ENCODE measurements at places on chromosomes 3 and 15.

GRCh38 chr15:92071045-92071634, 217.6 kb downstream of the SLCO3A1 start:
- DNase-seq, result no peak

- peak; percentile 11 for DNase-seq
Observed at GRCh38 chr3:47482366-47482765, 6.6 kb upstream of the SCAP start.

DNA sequence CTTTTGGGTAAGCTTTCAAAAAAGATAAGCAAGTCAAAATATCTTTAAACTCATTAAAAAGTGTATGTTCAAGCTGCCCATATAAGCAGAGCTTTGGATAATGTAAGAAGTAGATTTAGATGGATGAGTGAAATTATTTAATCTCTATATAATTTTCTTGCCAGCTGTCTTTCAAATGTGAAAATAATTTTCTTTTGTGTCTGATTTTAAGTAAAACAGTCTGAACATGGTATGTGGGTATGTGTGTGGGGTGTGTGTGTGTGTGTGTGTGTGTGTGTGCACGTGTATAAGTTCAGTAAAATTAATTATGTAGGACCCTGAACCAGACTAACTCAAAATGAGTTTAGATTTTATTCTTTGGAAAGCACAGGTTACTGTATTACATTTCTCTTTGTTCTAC, 155.2 kb upstream of the CGNL1 start:
- DNase-seq, result no peak

GRCh38 chr15:69523010-69524001, 70.7 kb downstream of the RPLP1 start:
- peak; percentile 91 for DNase-seq

DNA sequence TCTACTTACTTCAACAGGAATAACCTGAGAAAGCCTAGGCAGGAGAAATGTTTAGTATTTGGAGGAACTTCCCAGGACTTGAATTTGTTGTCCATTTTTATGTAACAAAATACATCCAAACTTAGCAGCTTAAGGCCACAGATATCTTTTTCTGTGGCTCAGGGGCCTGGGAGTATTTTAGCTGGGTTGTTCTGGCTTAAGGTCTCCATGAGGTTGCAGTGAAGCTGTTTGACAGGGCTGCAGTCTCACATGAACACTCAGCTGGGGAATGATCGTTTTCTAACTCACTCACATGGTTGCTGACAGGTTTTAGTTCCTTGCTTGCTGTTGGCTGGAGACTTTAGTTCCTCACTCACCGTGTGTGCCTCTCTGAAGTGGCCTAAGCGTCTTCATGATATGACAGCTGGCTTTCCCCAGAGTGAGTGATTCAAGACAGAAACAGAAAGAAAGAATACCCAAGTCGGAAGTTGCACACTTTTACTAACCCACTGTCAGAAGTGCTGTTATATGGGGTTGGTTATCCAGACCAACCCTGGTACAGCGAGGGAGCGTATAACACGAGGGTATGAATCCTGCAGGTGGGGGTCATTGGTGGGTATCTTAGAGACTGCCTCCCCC, 229.7 kb upstream of the TBL1XR1 start:
- DNase-seq, result no peak

DNA sequence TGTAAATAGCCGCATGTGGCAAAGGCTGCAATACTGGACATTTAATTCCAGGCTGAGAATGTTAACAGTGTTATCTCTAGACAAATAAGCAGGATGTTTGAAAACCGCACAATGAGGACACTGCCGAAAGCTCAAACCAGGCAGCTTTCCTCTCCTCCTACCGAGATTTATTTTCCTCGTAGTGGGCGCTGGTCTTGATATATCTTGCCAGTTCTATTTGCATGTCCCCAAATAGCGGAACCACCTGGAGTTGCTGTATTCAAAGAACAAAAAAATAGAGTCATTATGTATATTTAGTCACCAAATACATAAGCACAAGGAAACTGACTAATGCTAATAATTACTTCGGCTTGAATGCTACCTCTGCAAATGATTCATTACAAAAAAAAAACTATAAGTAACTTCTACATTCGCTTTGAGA, 46.5 kb downstream of the CYFIP1 start:
- DNase-seq, result no peak

GRCh38 chr3:112187300-112187699, 54.3 kb upstream of the GCSAM start:
- DNase-seq, result no peak

- no peak for DNase-seq
Observed at GRCh38 chr15:67738056-67738455, 87.3 kb upstream of the SKOR1 start.

GRCh38 chr3:192830291-192831110, 87.2 kb downstream of the MB21D2 start:
- no peak for DNase-seq

DNA sequence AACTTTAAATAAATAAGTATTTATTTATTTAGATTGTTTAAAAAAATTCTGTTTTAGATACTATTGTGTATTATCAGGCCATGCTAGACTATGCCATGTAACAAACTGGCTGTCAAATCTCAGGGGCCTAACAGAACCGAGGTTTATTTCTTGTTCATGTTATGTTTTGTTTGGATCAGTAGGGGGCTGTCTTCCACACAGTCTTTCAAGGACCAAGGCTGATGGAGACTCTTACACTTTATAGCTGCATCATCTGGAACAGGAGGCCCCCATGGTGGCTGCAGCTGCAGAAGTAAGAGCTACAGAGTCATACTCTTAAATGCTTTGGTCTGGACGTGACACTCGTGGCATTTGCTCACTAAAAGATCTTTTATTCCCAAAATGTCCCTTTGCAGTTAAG, 33.0 kb upstream of the ARL14 start:
- DNase-seq, result no peak

DNA sequence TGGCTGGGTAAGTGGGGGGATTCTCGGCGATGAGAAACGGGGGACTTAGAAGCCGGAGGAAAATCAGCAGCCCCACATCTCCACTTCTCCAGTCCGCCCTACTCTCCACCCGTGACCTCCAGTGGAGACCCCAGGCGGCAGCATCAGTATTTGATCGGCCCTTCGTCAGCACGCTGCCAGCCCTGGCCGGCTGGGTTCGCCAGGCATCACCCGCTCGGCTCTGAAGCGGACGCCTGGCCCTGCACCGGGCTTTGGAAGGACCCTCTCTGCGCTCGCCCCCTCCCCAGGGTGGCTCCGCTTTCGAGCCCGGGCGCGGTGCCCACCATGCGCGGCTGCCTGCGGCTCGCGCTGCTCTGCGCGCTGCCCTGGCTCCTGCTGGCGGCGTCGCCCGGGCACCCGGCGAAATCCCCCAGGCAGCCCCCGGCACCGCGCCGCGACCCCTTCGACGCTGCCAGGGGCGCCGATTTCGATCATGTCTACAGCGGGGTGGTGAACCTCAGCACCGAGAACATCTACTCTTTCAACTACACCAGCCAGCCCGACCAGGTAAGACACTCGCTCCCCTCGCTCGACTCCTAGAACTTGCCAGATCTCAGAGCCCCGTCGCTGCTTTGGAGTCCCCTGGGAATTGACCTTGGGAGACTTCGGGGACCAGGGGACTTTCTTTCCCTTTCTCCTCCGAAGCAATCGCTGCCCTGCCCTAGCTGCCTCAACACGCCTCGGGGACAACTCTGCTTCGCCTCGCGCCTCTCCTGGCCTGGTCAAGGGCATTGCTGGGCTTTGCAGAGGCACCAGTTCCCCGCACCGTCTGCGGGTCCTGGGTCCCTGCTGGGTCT, 561 bp downstream of the SIDT1 start:
- DNase-seq, result peak; percentile 58

GRCh38 chr3:59563966-59564365, 514.1 kb upstream of the CFAP20DC start:
- no peak for DNase-seq

DNA sequence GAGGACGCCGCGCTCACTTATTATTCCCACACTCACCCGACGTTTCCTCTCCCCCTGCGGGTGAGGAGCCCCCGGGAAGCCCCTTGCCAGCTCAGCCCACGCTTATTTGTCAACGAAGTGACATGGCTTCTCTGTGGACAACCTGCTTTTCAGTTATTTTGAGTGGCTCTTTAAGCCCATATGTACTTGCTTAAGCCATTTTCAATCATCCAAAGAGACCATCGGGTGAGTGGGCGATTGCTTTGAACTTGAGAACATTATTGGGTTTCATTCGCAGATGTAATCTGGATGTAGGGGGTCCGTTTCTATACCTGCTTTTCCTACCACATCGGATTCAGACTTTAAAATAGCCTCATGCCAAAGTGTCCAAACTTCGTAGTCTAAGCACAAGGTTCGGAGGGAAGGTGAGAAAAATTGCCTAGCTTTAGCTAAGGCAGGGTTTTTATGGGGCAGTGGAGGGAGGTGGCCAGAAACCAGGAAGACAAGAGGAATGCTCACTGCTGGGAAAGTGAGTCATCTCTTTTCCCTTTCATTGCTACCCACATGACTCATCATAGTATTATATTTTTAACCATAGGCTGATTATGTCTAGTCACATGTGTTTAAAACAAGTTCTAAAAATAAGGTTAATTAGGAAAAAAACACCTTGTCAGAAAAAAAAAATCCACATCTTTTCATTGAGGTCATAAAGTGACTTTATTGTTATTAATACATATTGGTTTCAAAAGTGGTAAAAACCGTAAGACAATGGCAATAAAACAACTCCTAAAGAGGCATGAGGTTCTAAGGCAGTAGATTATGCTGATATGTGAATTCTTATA, 773.1 kb upstream of the NR2F2 start:
- DNase-seq, result peak; percentile 33

DNA sequence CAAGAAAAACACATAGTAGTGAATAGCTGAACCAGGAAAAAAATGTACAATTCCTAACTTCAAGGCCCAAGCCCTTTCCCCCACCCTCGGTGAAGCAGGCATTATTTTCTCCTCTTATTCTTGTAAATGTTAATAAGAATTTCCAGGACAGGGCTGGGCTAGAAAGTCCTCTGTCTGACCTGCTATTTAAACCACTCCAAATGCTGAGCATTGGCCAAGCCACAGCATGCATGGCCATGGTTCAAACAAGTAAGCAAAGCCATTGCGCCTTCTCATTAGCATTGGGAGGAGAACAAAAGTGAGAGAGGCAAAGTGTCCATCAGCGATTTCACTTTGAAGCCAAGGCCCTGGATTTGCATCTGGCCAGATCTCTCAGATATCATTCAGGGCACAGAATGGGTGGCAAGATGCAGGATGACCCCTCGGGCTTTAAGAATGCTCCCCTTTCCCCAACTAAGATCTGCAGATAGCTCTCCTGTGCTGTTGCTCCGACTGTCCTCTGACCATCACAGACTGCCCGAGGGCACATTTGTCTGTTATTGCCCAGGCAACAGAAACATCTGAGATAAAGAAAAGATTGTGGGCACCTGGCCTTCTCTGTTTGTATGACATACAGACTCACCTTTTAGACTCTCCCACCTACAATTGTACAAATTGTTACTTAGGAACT, 46.3 kb downstream of the CEMIP start:
- DNase-seq, result no peak

GRCh38 chr3:149479621-149480325, 5.3 kb downstream of the TM4SF4 start:
- no peak for DNase-seq

- peak; percentile 26 for DNase-seq
Observed at GRCh38 chr3:125150525-125151441, 61.8 kb downstream of the SLC12A8 start.

- no peak for DNase-seq
Observed at GRCh38 chr15:60761505-60761845, 282.5 kb upstream of the ICE2 start.

DNA sequence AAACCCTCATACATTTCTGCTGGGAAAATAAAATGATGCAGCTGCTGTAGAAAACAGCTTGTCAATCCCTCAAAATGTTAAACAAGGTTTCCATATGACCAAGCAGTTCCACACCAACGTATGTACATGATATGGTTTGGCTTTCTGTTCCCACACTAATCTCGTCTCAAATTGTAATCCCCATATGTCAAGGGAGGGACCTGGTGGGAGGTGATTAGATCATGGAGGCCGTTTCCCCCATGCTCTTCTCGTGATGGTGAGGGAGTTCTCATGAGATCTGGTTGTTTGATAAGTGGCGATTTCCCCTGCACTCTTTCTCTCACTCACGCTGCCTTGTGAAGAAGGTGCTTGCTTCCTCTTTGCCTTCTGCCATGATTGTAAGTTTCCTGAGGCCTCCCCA, 100.6 kb upstream of the SLC24A5 start:
- no peak for DNase-seq

GRCh38 chr3:46609944-46610722, 2.2 kb upstream of the FAM240A start:
- no peak for DNase-seq

DNA sequence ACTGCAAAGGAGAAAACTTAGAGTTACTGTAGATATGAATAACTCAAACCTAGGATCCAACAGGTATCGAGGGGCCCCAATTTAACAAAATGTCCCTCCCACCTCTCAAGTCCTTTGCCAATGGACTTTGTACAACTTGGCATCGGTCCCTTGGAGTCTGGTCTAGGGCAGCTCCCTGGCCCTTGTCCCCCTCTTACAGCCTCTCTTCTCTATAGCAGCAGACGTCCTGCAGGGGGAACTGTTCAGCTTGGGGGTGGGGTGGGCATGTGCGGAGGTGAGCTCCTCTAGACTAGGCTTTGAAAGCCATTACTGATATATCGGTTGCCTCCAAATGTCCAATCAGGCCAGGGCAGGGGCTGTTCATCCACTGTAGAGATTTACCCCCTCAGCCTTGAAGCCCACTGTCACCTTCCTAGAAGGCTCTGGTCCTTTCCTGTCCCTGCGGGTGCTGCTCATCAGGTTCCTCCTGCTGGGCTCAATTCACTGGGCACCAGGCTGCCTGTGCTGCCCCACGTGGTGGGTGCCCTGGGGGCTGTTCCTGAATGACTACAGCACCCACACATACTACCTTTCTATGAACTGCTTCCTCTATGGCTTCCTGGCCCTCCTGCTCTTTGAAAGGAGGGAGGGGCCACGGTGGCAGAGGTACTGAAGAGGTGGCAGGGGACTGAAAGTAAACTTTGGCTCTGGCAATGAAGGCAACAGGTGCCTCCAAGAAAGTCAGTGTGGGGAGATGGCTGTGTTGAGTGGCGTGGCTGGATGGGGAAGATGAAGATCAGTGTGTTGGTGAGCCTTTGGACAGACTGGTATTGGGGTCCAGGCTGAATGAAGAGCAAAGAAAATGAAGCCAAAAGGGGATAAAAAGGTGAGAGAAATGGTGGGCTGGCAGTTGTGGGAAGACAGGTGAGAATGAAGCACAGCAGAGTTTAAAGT, 78.8 kb upstream of the MEX3B start:
- no peak for DNase-seq
